ENCODE measurements at places on chromosomes 4 and X.
A peak's percentile ranks its signal among the peaks of the same experiment; 100 is the strongest.

- no peak for DNase-seq
These were observed 365.9 kb downstream of the CXXC4 start for GRCh38 chr4:104128850-104129213.

DNA sequence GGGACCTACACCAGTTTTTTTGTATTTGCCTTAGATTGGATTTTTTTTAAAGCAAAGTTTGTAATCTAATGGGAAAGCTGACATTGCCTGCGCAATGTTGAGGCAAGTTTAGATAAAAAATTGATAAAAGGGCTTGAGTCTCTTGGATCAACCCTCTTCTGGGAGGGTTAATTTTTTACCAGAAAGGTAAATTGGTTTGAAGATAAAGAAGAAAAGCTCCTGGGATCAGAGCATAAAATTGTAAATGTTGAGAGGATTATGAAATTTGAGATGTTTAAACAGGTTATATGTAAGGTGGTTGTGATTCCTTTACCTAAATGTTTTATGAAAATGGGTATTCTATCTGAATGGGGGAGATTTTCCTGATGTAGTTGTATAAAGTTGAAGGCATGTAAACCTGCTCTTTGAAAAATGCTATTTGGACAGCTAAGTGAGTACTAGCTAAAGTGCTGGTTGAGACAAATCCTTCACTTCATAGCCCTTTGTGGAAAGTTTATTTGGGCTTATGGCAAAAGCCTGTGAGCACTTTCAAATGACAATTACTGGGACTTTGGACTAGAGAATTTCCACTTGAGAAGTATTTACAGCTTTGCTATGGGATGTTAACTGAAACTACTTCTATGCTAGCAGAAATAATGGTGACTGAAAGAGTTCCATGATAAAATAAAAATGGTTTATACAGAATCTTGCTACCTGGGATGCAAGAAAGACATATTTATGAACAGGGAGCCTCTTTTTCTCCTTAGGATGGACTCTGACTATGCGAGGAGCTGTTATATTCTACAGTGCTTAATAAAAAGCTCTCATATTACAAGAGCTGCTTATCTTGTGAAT lies 56.2 kb downstream of the UGT2B10 start:
- DNase-seq, result no peak

GRCh38 chrX:71367396-71367795 lies 1.2 kb downstream of the TAF1 start:
- DNase-seq, result peak; percentile 24

DNA sequence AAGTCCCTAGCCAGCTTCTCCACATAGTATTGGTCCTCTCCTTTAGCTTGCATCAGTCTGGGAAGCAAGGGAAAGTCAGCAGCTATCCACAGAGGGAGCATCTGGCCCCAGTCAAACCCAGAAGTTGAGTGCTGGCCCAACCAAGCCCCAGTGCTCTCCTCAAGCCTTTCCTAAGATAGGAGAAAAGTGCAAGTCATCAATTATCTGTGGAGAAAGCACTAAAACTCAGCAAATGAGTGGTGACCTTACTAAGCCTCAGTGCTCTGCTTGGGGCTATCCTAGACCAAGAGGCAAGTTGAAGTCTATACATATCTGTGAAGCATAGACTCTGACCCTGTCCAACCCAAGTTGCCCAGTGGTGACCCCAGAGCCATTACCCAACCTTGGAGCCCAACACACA lies 28.5 kb upstream of the MAGEE1 start:
- DNase-seq, result no peak

DNA sequence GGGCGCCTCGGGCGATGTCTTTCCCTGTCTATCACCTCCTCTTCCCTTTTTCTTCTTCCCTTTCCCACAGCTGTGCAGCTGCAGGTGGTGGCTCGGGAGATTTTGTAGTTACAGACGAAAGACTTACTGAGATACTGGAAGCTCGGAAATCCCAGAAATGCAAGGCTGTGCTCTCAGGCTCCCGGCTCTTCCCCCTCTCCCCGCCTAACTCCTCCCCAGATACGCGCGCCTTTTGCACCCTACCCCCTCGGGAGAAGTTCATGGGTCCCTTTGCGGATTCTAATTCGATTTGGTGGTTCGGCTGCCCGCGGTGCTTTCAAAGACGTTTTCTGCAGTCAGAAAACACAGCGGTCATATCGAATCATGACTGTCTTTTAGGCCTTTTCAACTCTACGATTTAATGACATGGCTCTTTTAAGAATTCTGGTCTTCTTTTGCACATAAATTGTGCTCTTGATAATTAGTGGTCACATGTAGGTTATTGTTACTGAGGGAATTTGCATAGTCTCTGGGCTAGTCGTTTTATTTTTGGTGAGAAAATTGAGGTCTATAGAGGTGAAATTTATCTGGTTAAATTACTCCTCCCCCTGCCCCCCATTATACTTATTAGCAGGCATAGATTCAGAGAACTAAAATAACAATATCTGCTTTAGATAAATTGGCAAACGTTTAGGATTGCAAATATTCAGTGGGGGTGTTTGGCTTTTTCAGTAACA lies 1.6 kb downstream of the SEPTIN11 start:
- peak; percentile 49 for DNase-seq

DNA sequence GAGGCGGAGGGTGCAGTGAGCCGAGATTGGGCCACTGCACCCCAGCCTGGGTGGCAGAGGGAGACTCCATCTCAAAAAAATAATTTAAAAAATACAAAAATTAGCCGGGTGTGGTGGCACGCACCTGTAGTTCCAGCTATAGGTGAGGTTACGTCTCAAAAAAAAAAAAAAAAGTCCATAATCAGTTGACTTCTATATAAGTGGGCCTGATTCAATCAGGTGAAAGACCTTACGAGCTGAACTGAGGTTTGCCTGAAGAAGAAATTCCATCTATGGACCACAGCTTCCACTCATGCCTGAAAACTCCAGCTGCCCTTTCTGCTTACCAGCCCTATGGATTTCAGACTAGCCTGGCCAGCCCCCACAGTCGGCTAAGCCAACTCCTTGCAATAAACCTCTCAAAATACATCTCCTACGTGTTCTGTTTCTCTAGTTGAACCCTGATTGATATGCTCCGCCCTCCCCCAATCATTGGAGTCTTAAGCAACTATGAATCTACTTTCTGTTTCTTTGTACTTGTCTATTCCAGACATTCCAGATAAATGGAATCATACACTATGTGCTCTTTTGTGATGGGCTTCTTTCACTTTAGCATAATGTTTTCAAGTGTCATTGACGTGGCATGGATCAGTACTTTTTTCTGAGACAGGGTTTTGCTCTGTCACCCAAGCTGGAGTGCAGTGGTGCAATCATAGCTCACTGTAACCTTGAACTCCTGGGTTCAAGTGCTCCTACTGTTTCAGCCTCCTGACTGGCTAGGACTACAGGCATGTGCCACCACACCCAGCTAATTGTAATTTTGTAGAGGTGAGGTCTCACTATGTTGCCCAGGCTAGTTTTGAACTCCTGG lies 36.6 kb downstream of the SAT1 start:
- DNase-seq, result no peak

GRCh38 chr4:85368932-85369331 lies 106.0 kb upstream of the ARHGAP24 start:
- DNase-seq, result no peak

GRCh38 chr4:133483600-133484246 lies 334.6 kb downstream of the PCDH10 start:
- no peak for DNase-seq

DNA sequence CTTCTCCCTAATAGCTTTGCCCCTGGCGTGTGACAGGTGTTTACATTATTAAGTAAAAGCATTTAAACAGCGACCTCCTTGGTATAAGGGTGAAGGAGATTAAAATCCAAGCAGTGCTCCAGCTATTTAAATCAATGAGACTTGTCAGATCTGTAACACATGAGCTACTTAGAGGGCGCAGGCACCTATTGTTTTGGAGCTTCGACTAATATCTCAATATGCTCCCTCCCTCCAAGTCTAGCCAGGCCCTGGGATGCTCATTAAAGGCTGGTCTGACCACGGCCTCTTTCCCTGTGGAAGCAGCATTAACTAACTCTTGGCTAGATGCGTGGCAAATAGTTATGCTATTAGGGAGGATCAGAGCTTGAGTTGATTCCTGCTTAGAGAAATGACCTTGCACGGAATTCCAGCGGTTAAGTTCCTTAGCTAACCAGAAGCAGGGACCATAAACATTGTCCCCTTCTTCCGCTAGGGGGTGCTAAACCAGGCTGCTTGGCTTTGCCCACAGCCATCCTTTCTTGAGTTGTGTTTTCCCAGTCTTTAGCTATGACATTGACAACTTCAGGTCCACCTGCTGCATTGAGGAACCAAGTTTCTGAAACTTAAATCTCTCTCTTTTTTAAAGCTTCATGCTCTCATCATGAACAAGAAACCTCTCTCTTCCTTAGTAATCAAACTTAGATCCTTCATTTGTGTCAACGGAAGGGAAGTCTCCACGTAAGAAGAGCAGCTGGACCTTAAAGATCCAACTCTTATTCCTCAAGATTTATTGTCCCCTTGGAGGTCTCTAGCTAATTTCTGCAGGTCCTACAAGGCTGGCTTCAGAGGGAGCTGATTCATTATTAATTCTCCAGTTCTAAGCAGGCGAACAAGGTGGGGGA lies 80.7 kb upstream of the IGFBP7 start:
- DNase-seq, result peak; percentile 41

DNA sequence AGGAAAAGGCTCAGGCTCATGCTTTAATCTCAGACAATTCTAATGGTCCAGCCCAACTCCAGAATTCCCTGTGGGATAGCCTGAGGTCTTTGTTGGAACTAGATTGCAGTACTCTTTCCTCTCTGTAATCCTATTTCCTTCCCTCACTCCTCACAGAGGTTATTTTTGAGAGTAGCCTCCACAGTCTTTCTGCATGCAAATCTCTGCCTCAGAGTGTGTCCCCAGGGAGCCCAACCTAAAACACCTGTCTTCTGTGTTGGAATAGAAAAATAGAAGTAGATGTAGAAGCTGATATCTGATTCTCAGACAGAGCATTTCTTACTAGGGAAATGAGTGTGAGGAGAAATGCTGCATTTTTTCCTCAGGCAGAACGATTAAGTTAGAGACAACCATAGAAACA lies 915.5 kb upstream of the EPHA5 start:
- no peak for DNase-seq

DNA sequence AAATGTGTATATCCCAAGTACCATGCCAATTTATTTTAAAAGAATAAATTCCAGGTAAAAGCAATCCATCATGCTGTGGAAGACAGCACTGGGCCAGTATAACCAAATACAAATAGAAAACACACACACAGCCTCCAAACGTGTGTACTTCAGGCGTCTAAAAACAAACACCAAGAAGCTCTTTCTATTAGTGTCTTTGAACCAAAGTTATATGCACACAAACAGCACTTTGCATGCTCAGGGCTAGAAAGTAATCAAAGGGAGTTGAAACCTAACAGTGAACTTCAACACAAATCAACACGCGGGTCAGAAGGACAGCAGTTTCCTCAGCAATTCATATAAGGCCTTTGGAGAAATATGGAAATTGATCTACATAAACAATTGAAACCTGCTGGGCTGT lies 15.4 kb downstream of the GASK1B start:
- no peak for DNase-seq

GRCh38 chr4:79017481-79017880 lies 78.2 kb upstream of the PAQR3 start:
- no peak for DNase-seq

DNA sequence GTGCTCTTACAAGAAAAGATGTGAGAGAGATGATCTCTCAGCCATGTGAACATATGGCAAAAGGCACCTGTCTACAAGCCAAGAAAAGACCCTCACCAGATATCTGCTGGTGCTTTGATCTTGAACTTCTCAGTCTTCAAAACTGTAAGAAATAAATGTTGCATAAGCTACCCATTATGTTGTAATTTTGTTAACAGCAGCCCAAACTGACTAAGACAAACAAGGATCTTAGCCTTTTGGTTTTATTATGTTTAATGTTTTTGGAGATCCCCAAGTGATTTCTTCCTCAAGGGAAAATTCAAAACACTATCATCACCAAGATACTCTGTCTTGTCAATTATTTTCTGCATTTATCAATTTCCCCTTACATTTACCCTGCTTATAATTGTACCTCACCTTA lies 21.8 kb upstream of the CCNI start:
- no peak for DNase-seq

- peak; percentile 4 for DNase-seq
These were observed 1.5 kb downstream of the ADRA2C start for GRCh38 chr4:3767570-3768288.

DNA sequence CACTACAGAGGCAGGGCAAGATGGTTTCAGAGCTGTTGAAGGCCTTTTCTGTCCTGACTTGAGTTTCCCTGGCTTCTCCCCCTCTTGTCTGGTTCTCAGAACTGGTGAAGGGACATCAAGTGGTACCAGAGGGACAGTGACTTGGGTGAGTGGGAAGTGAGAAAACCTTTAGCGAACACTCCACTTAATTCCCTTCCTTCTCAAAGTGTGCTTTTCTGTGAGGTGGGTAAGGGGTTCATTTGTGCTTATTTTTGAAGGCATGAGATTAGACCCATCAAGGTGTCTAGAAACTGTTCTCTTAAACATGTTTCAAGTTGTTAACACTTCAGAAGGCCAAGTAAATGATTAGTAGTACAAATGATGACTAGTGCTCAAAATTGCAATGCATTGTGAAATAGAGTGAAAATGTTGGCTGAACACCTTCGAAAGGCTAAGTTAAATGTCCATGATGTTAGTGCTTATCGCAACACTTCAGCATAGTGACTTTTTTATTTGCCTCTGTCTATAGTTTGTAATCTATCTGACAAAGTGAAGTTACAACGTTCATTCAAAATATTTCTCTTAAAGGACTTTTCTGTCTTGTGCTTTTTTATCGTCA lies 2.8 kb downstream of the AREG start:
- no peak for DNase-seq

- DNase-seq, result peak; percentile 1
These were observed 123.3 kb downstream of the MBNL3 start for GRCh38 chrX:132365490-132365889.

DNA sequence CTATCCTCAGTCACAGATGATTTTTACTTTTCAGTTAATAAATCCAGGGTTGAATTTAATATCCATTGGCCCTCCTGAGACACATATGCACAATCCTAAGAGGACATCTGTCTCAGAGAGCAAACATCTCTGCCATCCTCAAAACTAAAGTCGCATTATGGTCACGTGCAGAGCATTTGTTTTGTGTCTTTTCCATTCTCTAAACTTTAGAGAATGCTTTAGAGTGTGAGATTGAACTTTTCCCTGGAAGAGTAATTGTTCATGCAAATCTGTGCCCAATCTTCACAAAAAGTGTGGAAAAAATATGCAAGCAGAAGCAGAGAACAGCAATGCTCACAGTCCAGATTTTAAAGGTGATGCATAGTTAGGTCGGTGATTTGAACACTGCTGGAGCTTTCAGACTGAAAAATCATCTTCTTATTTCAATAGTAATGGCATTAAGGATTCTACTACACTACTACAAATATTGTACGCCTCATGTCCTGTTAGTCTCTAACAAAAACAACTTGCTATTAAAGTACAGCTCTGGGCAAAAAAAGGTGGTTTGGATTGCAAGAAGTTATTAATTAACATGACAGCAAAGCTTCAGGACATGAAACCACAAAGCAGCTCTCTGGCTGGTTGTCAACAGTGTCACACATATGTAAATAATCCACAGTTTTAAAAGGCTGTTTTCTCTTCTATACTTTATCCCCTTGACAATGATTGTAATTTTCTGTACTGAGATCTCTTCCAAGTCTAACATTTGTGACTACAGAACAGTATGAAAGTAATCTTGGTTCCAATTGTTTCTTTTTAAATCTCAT lies 19.9 kb downstream of the DCHS2 start:
- no peak for DNase-seq

- no peak for DNase-seq
These were observed 101.7 kb upstream of the MAP3K15 start for GRCh38 chrX:19616959-19617358.

GRCh38 chrX:40418813-40419195 lies 162.0 kb upstream of the ATP6AP2 start:
- peak; percentile 44 for DNase-seq

Data from GM12865 (cell line).